SJSA1 (cell line): ENCODE measurements at places on chromosomes 2 and 18. TPM values are rescaled to one million over a fixed set of nuclear protein-coding genes. Genes with fewer than 3 reads are reported as not detected.
A peak's percentile ranks its signal among the peaks of the same experiment; 100 is the strongest.

The KCNE4 gene
- total RNA-seq, result 3.1 and 4.3 TPM in 2 replicates

The DTNA gene
- 1.6 and 5.8 TPM in 2 replicates for total RNA-seq

The SLC30A3 gene
- not detected in 2 replicates for total RNA-seq

The MYO5B gene
- 0.97 and 3.4 TPM in 2 replicates for total RNA-seq

The LRRFIP1 gene
- total RNA-seq, result 49.5 and 76.7 TPM in 2 replicates

The EPHA4 gene
- 1.3 and 2.7 TPM in 2 replicates for total RNA-seq

The DSG4 gene
- not detected in 2 replicates for total RNA-seq

The CGREF1 gene
- 2.1 and 3.1 TPM in 2 replicates for total RNA-seq

The FAM237A gene
- not detected in 2 replicates for total RNA-seq

The TXNDC2 gene
- 0.05 TPM in 1 of 2 replicates, not detected in the other for total RNA-seq

The ERBB4 gene
- total RNA-seq, result under 0.01 TPM in 1 of 2 replicates, not detected in the other

DNA sequence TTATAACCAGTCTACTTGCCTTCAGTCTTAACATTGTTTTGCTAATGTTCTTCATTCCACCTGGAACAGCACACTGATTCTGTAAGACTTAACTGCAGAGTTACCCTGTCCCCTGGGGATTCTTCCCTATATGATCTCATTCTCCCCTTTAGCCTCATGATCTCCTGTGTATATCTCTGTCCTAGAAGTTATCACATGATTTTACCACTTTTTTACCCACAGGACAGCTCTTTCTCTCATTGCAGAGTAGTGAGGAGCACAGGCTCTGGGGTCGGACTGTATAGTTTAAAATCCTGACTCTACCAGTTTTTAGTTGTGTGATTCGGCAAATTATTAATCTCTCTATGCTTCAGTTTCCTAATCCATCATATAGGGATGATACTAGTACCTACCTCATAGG lies 14.2 kb upstream of the EXOC6B start:
- H3K36me3 ChIP-seq, result no peaks in the 10 kb centered on the region
- no peak overlapping the region for H3K27ac ChIP-seq
- no peaks in the 10 kb centered on the region; the same call in 1 of the 2 replicates for H3K4me1 ChIP-seq
- no peaks in the 10 kb centered on the region; the same call in 1 of the 2 replicates for H3K27me3 ChIP-seq
- H3K4me3 ChIP-seq, result no peak overlapping the region

DNA sequence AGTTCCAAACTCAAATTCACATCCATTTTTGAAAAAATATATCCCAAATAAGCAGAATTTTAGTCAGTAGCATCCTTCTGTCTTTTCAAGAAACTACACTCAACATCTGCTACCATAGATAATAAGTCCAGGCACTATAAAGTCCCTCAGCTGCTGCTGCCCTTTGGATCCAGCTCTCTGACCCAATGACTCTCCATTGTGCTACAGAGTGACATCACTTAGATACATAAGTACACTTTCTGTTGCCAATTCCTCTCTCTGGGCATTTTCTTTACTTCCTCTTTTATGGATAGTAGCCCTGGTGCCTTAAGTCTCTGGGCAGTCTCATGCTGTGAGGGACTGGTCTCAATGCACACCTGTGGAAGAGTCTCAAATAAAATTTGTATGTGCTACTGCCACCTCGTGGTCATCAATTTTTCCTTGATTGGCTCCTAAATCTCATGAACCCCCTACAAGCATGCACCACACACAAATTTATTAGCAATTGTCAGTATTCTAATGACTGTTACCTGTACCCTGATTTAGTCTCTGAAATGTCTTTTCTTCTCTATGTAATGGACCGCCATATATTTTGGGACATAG lies 219.2 kb downstream of the LRP1B start:
- no peaks in the 10 kb centered on the region for H3K36me3 ChIP-seq
- no peak overlapping the region for H3K27ac ChIP-seq
- peak; percentile 16 for DNase-seq
- no peak overlapping the region for H3K4me3 ChIP-seq
- H3K4me1 ChIP-seq, result no peaks in the 10 kb centered on the region

GRCh38 chr2:163652751-163653150 lies 83.1 kb downstream of the FIGN start:
- DNase-seq, result no peak
- H3K27ac ChIP-seq, result 0 out of 2 replicates have a peak overlapping the region, but pooled peaks have one; percentile 13
- H3K36me3 ChIP-seq, result no peaks in the 10 kb centered on the region
- H3K4me3 ChIP-seq, result no peak overlapping the region
- no peaks in the 10 kb centered on the region for H3K27me3 ChIP-seq

GRCh38 chr18:11663439-11664029 lies 25.5 kb upstream of the GNAL start:
- peaks cover 52% of the 10 kb centered on the region for H3K27me3 ChIP-seq
- H3K36me3 ChIP-seq, result no peaks in the 10 kb centered on the region
- no peak overlapping the region for H3K27ac ChIP-seq
- H3K4me1 ChIP-seq, result no peaks in the 10 kb centered on the region
- H3K4me3 ChIP-seq, result no peak overlapping the region

- no peaks in the 10 kb centered on the region for H3K36me3 ChIP-seq
- no peak for DNase-seq
- no peak overlapping the region for H3K27ac ChIP-seq
- no peak overlapping the region for H3K4me3 ChIP-seq
- no peaks in the 10 kb centered on the region for H3K4me1 ChIP-seq
Observed at GRCh38 chr2:221675201-221675908, 103.3 kb upstream of the EPHA4 start.

DNA sequence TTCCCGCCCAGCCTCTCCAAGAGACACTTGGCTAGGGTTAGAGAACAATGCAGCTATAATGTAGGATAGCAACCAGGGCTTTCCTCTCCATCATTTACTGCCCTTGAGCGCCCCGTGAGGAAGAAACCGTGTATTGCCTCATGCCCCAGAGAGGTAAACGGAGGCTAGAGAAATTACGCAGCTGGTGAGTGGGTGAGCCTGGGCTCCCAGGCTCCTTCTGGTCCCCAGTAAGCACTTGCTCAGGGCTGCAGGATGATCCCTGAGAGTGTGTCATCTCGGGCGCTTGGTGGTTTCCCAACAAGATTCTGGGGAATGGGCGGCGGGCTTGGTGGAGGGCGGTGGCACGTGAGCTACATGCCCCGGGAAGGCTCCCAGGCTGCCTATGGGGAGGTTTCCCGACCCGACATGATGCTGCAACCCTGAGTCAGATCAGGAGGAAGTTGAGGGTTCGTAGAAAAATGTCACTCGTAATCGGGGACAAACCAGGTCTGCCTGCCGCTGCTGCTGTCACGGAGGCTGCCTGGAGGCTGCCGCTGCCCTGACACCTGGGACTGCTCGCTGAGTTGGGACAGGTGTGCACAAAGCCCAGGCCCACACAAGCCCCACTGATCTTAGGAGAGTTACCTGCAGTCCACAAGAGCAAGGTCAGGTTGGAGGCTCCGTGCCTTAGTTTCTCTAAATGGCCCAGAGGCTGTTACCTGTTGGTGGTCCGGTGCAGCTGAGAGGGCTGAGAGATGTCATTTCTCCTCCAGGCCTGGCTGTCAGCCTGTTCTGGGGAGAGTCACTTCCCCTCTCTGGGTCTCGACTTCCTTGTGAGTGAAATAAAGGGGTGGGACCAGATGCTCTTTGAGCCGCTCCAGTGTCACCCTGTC lies at the start of gene GPR55:
Gene GPR55 (minus strand): TSS at position 773 of the 872 bp plus-strand sequence. CDS start 14,280 bp downstream, outside the sequence.
- DNase-seq, result peak; percentile 35
- H3K4me3 ChIP-seq, result no peak within 1 kb of the TSS
- peaks cover 9% of the 10 kb centered on the region; the same call in 1 of the 2 replicates for H3K4me1 ChIP-seq
- H3K36me3 ChIP-seq, result no peaks in the 10 kb centered on the region
- no peak within 1 kb of the TSS for H3K27ac ChIP-seq
- no peaks in the 10 kb centered on the region for H3K27me3 ChIP-seq

- no peaks in the 10 kb centered on the region for H3K36me3 ChIP-seq
- H3K27me3 ChIP-seq, result no peaks in the 10 kb centered on the region
- DNase-seq, result no peak
- peaks cover 22% of the 10 kb centered on the region for H3K4me1 ChIP-seq
- H3K27ac ChIP-seq, result peak overlapping the region; percentile 80
- no peak overlapping the region for H3K4me3 ChIP-seq
Observed at GRCh38 chr2:220033546-220033945, 406.1 kb downstream of the SLC4A3 start.

DNA sequence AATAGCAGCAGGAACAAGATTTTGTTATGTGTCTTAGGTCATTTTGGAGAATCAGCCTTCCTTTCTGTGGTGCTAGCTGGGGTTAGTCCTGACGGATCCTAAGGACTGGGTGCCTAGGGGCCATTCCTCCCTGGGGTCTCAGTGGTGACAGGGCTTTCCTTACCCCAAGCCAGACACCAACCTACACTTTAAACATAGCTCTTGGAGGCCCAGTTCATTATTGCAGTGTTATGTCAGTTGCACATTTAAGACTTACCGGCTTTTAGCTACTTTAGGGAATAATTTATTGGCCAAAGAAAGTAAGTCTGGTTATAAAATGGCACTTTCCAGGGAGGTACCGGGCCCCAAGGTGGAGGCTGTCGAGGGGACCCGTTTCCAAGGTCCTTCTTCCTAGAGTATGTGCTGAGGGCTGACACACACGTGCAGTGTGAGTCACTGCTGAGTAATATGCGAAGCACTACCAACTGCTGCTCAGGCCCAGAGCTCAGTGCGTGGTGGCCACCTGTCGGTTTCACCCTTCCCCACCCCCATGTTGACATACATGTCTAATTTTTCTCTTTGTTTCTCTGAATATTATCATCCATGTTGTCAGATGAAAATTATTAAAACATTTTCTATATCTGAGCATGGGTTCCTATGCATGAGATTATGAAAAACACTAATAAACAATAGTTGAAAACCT lies 37.0 kb upstream of the GRHL1 start:
- no peak overlapping the region for H3K4me3 ChIP-seq
- H3K4me1 ChIP-seq, result peaks cover 5% of the 10 kb centered on the region
- H3K36me3 ChIP-seq, result peaks cover 55% of the 10 kb centered on the region

GRCh38 chr2:37656512-37657423 lies 14.7 kb downstream of the CDC42EP3 start:
- H3K27me3 ChIP-seq, result no peaks in the 10 kb centered on the region
- no peak overlapping the region for H3K4me3 ChIP-seq
- H3K36me3 ChIP-seq, result peaks cover 59% of the 10 kb centered on the region
- H3K4me1 ChIP-seq, result peaks cover 81% of the 10 kb centered on the region
- DNase-seq, result peak; percentile 71

- peak overlapping the region; percentile 100 for H3K4me3 ChIP-seq
- peaks cover 29% of the 10 kb centered on the region for H3K36me3 ChIP-seq
- H3K27ac ChIP-seq, result peak overlapping the region; percentile 95
Observed at GRCh38 chr18:51030537-51031258, 685 bp downstream of the SMAD4 start.

GRCh38 chr18:36083729-36084128 lies 16.4 kb upstream of the RPRD1A start:
- no peaks in the 10 kb centered on the region for H3K27me3 ChIP-seq
- no peak overlapping the region for H3K4me3 ChIP-seq
- H3K4me1 ChIP-seq, result 0 out of 2 replicates have a peak, but pooled peaks cover 3% of the 10 kb centered on the region
- H3K36me3 ChIP-seq, result no peaks in the 10 kb centered on the region

GRCh38 chr18:36509646-36510197 lies 212.2 kb downstream of the FHOD3 start:
- no peaks in the 10 kb centered on the region for H3K27me3 ChIP-seq
- H3K27ac ChIP-seq, result no peak overlapping the region
- H3K36me3 ChIP-seq, result no peaks in the 10 kb centered on the region
- DNase-seq, result no peak
- no peaks in the 10 kb centered on the region for H3K4me1 ChIP-seq

DNA sequence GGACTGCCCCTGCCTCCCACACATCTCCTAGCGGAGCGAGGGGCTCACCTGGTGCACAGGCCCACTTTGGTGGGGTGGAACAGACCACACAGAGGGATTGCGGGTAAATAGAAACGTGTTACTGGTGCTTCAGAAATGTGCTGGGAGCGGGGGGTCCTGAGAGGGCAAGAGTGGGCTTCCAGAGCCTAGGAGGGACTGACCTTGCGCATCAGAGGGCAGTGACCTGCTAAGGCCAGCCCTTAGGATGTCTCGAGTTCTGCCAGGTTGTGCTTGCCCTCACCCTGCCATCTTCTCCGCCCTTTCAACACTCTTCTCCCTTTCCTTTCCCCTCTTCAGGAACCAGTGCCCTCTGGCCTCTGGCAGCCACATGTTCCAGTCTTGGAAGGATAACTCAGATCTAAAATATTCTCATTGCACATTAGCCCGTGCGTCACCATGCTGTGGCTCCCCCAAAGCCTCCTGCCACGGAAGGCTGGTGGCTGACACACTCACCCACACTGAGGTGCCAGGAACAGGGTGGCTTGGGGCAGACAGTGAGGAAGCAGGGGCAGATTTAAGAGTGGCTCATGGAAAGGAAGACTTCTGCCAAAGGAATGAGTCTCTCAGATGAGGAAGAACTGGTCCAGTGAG lies 89.6 kb downstream of the MCFD2 start:
- DNase-seq, result peak; percentile 29
- H3K36me3 ChIP-seq, result no peaks in the 10 kb centered on the region
- no peak overlapping the region for H3K4me3 ChIP-seq
- no peaks in the 10 kb centered on the region for H3K27me3 ChIP-seq
- H3K27ac ChIP-seq, result no peak overlapping the region

DNA sequence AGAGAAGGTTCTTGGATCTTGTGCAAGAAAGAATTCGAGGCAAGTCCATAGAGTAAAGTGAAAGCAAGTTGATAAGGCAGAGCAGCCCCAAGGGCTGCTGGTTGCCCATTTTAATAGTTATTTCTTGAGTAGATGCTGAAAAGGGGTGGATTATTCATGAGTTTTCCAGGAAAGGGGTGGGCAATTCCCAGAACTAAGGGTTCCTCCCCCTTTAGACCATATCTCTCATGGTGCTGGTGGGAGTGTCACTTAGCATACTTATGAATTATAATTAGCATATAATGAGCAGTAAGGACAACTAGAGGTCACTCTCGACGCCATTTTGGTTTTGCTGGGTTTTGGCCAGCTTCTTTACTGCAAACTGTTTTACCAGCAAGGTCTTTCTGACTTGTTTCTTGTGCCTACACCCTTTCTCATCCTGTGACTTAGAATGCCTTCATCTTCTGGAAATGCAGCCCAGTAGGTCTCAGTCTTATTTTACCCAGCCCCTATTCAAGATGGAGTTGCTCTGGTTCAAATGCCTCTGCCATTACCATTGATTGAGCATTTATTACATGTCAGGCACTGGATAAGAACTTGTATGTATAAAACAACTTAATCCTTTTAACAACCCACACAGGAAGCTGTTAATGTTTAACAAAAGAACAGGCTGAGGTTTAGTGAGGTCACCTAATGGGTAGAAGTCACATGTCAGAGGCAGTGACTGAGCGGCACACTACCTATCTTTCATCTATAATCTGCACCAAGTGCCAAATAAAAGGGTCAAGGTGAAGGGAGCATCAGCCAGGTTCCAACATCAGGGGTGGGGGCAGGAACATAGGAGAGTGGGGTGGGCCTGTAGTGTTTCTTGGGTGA lies 250.9 kb downstream of the ICOS start:
- no peak overlapping the region for H3K27ac ChIP-seq
- no peaks in the 10 kb centered on the region for H3K4me1 ChIP-seq
- DNase-seq, result no peak
- no peaks in the 10 kb centered on the region for H3K36me3 ChIP-seq
